ENCODE measurements at places on chromosomes 4 and X.

GRCh38 chrX:6550999-6551398 lies 16.1 kb upstream of the VCX3A start:
- DNase-seq = no peak

GRCh38 chrX:69564665-69565064 lies 51.2 kb upstream of the EDA start:
- DNase-seq = no peak

DNA sequence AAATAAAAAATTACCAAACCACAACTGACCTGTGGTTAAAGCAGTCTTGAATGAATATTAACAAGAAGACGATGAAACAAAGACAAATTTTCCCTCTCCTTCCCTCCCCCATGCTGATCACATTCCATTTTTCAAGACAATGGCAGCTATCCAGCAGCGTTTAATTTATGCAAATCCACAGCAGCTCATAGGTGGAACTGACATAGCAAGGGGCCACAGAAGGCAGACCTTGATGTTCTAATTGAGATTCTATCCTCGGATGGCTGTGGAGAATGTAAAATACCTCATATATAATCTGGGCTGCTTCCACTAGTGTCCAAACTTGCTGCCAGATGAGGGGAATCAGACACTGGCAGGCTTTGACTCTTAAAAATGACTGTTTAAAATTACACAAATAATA lies 211.5 kb downstream of the CHRDL1 start:
- no peak for DNase-seq

DNA sequence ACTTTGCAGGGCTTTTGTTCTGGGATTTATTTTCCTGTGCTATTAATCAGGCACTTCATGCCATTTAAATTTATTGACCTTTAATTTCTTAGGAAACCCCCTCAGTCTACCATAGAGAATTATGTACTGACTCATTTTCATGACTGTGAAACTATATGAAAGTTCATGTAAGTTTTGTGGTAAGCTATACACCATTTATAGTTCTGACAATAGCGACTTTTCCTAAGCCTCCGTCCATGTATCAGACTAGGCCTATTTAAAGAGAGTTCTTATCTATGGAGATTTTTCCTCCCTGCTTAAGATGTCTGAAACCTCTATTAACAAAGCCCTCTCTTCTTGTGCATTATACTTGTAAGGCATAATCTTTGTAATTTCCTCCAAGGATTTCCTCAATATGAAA lies 111.6 kb downstream of the AFF2 start:
- no peak for DNase-seq

DNA sequence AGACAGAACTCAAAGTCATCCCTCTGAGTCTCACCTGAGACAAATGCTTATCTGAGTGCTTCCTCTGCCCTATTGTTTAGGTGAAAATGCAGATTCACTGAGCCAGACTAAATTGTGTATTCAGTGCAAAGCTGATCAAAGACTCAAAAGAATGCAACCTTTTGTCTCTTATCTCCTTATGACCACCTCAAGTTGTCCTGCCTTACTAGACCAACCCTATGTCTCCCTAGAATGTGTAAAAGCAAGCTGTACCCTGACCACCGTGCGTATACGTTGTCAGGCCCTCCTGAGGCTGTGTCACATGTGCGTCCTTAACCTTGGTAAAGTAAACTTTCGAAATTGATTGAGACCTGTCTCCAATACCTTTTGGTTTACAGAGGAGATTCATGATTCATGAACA lies 63.6 kb upstream of the SH3RF1 start:
- no peak for DNase-seq

GRCh38 chrX:99603091-99603814 lies 806.8 kb downstream of the PCDH19 start:
- no peak for DNase-seq

DNA sequence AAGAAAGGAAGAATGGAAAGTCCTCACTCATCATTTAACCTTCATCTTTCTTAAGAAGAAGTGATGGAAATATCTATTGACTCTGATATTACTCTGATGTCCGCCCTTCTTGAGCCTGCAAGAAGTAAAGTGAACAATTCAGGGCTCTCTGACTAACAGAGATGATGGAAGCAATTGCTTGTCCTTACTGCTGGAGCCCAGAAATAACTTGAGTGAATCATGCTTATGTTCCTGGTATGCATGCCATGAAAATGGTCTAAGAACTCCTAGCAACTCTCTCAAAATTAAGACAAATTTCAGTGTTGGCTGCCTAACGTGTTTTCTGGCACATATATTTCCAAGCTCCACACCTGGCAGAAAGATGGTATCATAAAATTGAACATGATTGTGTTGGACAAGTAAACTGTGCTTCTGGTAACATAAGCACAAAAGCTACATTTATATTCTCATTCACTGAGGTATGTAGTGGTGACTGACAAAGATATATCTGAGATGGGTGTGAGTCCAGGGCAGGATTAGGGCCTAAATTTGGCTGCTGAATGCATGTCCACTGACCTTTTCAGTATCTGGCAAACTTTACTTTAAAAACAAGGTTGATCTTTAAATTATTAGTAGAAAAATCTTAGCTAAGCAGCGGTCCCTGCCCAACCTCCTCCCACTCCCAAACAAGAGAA lies 109.2 kb upstream of the OTUD4 start:
- DNase-seq = no peak

GRCh38 chrX:39726771-39727170 lies 371.0 kb downstream of the BCOR start:
- no peak for DNase-seq

DNA sequence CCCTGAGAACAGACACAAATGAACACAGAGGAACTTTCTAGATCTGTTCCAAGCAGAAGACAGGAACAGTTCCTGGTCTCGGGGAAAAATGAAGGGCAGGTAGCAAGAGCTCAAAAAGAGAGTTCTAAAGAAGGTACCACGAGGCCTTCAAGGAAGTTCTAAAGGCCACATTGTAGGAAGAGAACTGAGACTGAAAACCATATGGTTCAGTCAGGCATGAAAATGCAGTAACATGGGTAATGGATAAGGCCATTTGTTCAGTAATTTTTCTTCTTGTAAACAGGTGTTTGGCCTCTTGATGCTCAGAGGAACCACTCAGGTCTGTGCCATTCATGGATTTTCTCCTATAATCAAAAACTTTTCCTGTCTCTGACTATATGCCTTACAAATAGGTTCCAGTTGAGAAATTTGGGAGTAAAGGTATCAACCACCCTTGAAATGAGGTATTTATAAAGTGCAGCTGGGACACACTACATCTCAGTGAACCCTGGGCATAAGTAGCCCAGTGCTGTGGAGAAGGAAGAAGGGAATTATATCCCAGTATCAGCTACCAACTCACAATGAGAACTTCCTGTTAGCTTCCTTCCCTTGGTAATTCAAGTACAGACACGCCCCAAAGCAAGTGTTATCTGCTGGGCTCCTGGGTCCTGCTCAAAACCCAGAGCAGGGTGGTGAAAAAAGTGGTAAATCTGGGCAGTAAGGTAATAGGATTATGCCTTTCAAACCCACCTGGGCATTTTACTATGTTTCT lies 277.9 kb downstream of the KLHL13 start:
- no peak for DNase-seq

DNA sequence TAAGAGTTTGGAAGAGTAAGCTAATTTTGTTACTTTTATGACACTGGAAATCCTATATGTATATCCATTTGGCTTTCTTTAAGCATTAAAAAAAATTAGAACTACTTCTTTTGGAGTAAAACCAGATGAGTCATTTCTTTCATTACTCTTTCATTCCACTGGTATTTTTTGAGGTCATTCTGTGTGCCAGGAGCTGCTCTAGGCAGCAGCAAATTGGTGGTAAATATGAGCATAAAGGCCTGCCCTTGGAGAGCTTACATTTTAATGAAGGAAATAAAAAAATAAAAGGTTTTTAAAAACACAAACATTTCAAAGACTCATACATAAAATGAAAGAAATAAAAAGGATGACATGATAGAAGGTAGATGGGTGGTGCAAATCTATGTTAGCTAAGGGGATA lies 37.4 kb downstream of the MID1 start:
- no peak for DNase-seq

DNA sequence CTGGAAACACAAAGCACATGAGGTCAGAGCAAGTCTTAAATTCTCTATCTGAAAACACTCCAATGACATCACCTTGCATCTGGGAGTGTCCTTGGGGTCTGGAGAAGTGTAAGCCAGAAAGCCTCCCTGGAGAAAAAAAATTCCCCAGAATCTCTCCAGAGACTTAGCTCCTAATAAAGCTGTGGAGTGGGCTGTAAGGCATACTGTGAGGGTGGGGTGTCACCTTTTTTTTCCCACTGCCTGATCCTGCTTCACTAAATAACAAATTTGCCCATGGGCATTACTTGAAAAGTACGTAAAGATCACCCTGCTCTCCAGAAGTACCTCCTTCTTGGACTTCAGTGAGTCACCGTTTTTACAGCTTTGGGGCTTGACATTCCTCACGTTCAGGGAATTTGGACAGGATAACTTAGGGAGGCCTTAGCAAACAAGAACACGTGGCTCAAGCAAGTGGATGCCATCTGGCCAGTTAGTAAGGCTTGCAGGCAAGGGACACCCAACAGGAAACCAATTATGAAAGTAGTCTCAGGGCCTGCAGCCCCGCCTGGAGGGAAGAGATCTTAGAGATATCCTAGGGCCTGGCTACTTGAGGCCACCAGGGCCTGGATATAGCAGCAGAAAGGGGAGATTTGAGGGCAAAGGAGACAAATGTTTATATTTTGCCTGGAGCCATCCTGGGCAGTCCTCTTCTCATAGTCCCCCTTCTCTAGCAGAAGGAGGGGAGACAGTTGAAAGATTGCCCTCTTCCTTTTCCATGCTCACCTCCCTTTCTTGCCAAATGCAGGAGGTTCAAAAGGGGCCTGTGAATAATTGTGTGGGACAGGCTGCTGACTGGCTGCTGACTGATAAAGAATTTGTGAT lies 60.1 kb upstream of the PLAC1 start:
- no peak for DNase-seq

Measured in stimulated activated CD8-positive, alpha-beta memory T cell treated with anti-CD3 and anti-CD28 coated beads, Interleukin-15, amount 100 ng/mL, for 4 hours (primary cell).